ENCODE measurements at places on chromosomes 7 and 10.

DNA sequence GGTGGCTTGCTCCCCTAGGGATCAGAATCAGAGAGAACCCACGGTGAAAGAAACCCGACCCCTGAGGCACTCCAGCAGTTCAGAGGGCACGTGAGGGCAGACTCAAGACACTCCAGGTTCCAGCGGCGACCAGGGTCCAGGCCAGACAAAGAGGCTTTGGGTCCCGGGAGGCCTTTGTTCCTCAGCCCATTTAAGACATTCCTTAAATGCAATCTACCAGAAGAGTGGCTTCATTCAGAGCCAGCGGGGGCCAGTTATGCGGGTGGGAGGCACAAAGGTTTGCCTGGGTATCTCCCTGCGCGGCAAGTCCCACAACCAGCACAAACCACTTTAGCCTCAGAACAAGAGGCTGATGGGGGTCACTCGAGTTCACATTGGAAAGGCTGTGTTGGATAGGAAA is 53.6 kb downstream of the AFAP1L2 start:
- DNase-seq = no peak

GRCh38 chr10:131845505-131846239 is 55.1 kb upstream of the PPP2R2D start:
- no peak for DNase-seq

DNA sequence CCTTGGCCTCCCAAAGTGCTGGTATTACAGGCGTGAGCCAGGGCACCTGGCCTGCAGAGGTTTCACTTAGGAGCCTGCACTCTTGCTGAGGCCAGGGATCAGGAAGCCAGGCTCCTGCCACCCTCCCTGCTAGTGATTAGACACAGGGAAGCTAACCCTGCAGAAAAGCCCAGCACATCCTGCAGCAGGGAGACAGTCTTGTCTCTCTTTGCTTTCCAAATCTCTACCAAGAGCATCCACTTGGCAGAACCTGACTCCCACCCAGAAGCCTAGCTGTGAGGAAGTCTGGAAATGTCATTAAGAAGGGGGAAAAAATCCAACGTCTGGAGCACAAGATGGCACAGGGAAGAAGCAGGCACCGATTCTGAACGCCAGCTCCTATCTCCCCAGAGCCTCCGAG is 8.0 kb upstream of the FAM171A1 start:
- DNase-seq = no peak

DNA sequence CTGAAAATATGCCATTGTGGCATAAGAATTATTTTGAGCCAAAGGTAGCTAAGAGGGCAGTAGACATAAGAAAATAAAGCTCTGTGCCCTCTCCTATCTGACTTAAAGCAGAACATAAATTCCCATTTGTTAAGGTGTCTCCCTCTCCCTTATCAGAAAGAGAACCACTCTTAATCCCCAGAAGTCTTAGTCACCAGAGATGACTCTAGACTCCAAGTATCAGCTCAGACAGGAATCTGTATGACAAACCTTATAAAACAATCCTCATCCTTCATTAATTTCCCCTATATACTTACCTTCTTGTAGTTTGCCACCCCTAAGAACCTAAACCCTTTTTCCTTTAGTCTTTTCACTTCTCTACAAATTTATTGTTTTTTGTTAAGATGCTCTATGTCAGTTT is 21.8 kb upstream of the PIP4K2A start:
- no peak for DNase-seq

GRCh38 chr7:50477640-50478039 is 27.5 kb upstream of the FIGNL1 start:
- DNase-seq = no peak
